ENCODE measurements at places on chromosomes 5 and 9.

- DNase-seq: no peak
Measured at GRCh38 chr9:71263451-71263850, 142.0 kb upstream of the TRPM3 start.

- DNase-seq: no peak
Measured at GRCh38 chr5:160500786-160501779, 79.4 kb downstream of the PTTG1 start.

- DNase-seq: no peak
Measured at GRCh38 chr5:125700380-125700861, 722.8 kb upstream of the GRAMD2B start.

DNA sequence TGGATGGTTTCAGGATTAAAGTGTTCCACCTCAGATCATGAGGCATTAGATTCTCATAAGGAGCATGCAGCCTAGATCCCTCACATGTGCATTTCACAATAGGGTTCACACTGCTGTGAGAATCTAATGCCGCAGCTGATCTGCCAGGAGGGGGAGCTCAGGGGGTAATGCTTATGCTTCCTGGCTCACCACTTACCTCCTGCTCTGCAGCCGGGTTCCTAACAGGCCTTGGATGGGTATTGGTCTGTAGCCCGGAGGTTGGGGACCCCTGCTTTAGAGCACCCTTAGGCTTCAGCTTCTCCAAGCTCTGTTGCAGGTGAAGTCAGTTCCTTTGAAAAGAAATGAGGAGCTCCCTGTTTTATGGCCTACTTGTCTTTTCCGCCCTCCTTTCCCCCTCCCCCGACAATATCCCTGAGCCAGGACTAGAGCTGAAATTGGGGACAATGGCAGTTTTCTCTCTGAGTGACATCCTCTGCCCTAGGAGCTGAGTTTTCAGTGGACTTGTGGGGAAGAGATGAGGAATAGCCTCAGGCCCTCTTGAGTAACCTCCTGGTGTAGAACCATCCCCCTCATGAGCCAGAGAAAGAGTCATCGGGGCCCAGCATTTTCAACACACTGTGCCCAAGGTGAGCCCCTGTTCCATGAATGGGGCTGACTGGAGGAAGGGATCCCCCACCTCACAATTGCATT lies 16.2 kb upstream of the MAT2B start:
- DNase-seq: no peak
